ENCODE measurements at places on chromosomes 3 and 15.

- peak; percentile 86 for DNase-seq
These were observed 614.8 kb downstream of the ZIC1 start for GRCh38 chr3:148023994-148024393.

DNA sequence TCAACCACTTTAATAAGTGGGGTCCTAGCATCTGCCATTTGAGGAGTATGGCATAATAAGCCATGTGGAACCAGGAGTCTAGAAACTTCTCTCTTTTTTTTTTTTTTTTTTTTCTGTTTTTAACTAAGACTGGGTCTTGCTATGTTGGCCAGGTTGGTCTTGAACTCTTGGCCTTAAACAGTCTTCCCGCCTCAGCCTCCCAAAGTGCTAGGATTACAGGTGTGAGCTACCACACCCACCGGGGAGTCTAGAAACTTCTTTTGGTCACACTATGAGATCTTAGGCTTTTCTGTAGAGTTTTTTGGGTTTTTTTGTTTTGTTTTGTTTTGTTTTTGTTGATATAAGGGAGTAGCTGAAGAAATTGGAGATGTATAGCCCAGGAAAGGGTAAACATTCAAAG, 52.9 kb downstream of the ZBTB38 start:
- no peak for DNase-seq

DNA sequence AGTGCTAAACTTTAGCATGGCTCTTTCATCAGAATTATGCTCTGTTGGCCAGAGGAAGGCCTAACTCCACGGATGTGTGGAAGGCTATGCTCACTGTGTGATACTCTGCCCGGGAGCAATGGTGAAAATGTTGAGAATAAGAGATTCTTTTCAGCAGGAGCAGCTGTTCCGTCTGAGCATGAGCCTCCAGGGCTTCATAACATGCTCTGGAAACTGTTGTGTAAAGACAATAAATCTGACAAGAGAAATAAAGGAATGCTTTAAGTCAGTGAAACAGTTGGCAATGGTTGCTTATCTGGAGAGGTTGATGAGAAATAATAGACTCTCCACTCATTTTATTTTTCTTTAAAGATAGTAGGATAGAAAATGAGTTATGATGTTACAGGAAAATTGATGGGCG, 269.8 kb downstream of the DIPK2A start:
- peak; percentile 10 for DNase-seq

- DNase-seq = no peak
These were observed 196.3 kb downstream of the BCHE start for GRCh38 chr3:165640970-165641369.

- peak; percentile 72 for DNase-seq
These were observed 55.0 kb downstream of the CFAP20DC start for GRCh38 chr3:58994746-58995330.

- no peak for DNase-seq
These were observed 79.6 kb downstream of the CDIN1 start for GRCh38 chr15:36658898-36659639.

- no peak for DNase-seq
These were observed 21.3 kb downstream of the RAB6B start for GRCh38 chr3:133874344-133874743.

- DNase-seq = peak; percentile 78
These were observed 27.0 kb downstream of the PSTPIP1 start for GRCh38 chr15:77021803-77022381.

DNA sequence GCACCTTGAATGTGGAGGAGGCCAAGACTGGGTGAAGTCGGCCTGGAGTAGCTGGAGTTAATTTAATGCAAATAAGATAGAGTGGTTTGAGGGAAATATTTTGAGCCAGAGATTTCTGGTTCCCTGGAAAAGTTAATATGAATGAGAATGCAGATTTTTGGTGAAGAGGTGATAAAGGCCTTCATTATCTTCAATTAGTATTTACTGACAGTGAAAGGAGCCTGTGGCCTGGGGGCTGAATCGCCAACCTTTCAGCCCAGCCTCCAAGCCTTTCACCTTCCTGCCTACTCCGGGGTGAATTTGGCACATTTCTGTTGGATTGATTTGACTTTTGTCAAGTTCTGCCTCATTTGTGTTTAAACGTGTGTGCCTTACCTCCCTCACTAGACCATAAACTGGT, 147.8 kb downstream of the SOX2 start:
- no peak for DNase-seq

- DNase-seq = no peak
These were observed 36.0 kb downstream of the THBS1 start for GRCh38 chr15:39616731-39617455.

- no peak for DNase-seq
These were observed 1.3 kb downstream of the STT3B start for GRCh38 chr3:31534065-31534425.

GRCh38 chr15:38040615-38041014, 106.2 kb downstream of the TMCO5A start:
- DNase-seq = peak; percentile 61

- DNase-seq = no peak
These were observed 64.3 kb upstream of the LRRC3B start for GRCh38 chr3:26558257-26558656.

DNA sequence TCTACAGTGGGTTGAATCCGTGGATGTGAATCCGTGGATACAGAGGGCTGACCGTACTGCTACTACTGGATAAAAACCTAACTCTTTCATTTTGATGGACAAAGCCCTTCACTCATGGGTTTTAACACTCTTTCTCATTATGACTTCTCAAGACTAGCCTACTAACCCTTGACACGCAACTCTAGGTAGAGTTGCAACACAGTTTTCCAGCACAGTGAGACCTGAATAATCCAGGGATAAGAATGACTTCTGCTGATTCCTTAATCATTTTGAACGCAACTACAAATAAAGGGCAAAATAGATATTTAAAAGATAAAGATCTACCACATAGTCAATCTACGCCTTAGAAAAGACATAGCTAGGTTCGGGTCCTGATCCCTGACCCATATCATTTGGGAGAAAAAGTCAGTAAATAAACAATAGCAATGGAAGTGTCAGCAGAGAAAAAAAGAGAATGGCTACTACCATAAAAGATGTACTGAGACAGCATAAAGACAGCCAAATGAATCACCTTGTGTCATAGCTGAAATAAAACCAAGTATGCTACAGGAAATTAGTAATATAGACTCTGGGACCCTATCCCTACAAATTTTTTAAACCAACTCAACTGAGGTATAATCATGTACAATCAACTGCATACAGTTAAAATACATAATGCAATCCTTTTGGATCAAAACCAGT, 87.6 kb downstream of the DPH6 start:
- peak; percentile 29 for DNase-seq

DNA sequence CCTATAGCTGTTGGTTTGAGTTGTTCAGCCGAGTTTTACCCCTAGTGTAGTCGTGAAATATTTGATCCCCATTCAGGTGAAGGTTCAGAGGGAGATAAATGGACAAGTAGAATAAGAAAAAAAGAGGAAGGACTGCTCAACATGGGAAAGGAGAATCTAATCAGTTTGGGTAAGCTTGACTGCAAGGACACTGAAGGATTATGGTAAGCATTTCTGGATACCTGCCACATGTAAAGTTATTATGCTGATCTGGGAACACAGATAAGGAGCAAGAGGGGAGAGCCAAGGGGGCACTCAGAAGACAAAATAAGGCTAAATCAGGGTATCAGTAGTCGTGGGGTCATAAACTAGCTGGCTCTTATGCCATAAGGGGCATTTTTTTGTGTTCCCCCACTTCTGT, 49.9 kb downstream of the TFG start:
- DNase-seq = no peak

- peak; percentile 88 for DNase-seq
These were observed 212.9 kb downstream of the TIGIT start for GRCh38 chr3:114506591-114507300.

GRCh38 chr3:54372232-54372631, 249.9 kb downstream of the CACNA2D3 start:
- no peak for DNase-seq

DNA sequence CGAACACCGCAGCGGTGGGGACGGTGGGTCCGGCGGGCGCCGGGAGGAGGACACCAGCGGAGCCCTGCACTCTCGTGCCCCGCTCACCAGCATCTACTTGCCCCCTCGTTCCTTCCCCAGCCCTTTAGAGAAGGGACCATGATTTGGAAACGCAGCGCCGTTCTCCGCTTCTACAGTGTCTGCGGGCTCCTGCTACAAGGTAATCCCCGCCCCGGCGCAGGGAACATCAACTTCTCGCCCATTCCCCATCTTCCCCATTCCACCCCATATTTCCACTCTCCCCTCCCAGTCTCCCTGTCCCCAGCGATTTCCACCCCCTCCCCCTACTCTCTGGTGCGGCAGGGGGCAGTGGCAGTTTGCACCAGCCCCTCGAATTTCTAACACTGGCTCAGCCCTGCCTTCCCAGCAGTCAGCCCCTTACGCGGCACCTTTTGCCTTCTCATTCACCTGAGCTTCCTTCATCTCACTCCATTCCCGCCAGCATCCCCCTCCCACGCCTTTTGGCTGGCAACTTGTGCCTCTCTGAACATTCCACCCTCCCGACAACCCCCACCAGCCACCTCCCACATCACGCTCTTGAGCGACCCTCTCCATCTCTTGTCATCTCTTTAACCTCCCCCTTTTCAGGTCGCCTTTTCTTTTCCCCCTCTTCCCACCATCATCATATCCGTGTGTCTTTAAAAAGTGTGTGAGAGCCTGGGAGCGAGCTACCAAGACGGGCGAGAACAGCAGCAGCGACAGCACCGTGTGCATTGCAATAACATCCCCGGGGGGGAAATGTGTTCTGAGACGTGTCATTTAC, 882 bp downstream of the CADM2 start:
- DNase-seq = no peak

DNA sequence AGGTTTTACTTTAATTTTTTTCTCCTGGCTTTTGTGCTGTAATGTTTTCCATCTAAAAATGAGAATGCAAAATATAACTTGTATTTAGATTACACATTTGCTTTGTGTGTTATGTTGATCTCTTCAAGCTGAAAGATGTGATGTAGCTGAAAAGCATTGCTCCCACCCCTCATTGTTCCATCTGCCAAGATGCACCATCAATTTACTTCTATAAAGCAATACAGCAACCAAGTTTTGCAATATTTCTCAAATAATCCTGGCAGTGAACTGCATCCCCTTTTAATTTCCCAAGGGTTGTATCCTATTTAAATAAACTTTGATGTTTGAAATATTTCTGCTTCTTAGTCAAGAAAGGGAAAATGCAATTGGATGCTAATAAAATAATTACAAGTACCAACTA, 52.6 kb upstream of the DUT start:
- DNase-seq = no peak

GRCh38 chr3:51389423-51390183, 1.5 kb upstream of the RBM15B start:
- DNase-seq = peak; percentile 49

- DNase-seq = no peak
These were observed 31.8 kb downstream of the INTS14 start for GRCh38 chr15:65578904-65579728.

DNA sequence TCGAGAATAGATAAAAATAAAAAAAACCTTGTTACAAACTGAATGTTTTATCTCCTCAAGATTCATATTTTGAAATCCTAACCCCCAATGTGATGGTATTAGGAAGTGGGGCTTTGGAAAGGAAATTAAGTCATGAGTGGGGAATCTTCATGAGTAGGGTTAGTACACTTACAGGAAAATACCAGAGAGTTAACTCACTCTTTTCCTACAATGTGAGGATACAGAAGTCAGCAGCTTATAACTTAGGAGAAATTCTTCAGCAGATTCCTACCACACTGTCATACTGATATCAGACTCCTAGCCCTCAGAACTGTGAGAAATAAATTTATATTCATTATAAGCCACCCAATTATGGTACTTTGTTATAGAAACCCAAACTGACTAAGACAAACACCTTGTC, 453.1 kb downstream of the GBE1 start:
- DNase-seq = peak; percentile 72

DNA sequence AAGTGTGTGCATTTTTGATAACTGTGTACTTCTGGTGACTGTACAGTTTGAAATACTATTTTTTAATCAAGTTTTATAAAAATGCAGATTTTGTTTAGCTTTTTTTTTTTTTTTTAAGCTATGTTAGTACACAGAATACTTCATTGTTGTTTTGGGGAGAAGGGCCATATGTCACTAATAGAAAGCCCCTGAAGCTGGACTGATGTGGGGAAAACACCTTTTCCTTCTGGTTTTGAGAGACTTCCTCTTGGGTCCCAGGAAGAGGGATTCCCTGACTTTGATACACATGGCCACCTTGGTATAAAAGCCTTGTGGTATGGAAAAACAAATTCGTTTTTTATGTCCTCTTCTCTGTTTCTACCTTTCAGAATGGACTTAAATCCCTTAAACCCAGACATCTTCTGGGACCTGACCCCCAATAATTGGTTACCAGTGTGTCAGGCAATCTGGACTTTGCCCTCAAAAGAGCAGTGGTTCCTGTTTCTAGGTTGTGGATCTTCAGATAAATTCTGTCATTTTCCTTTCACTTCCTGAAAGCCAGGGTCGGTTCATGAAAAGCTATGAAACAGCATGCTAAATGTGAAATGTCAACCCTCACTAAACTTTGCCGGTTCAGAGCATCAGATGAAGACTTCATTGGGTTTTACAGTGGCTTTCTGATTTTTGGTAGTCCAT, 31.1 kb upstream of the BLOC1S6 start:
- DNase-seq = no peak

DNA sequence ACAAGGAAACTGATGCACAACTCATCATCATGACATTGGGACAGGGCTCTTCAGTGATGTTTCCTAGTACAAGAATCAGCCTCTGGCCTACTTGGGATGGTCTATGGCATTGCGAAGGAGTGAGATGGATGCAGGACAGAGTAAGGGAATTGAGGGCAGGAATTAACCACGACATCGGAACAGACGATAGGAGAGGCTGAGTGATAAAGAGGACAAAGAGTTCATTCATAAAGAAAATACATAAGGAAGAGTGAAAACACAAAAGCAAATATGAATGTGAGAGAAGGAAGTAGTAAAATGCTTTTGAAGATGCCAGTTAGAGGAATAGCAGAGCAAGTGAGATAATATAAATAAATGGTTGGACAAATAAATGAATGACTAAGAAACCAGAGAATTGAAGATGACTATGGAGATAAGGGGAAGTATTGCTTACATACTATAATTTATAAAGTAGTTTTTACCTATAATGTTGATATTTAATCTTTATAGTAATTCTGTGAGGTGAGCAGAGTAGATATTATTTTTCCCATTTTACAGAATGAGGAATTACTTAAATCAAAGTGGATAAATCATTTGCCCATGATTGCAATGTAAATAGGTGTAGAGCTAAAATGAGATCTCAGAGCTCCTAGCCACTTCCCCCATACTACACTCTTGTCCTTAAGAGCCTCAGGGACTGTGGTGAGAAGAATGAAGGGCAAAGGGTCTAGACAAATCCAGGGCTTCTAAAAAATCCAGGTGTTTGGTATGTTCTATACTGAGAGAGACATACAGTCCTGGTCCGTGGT, 203.3 kb downstream of the DTWD1 start:
- DNase-seq = no peak

- no peak for DNase-seq
These were observed 112.6 kb downstream of the FILIP1L start for GRCh38 chr3:100001526-100002270.
